ENCODE measurements at places on chromosomes 13 and 19. TPM values are rescaled to one million over a fixed set of nuclear protein-coding genes. Genes with fewer than 3 reads are reported as not detected.
A peak's percentile ranks its signal among the peaks of the same experiment; 100 is the strongest.

DNA sequence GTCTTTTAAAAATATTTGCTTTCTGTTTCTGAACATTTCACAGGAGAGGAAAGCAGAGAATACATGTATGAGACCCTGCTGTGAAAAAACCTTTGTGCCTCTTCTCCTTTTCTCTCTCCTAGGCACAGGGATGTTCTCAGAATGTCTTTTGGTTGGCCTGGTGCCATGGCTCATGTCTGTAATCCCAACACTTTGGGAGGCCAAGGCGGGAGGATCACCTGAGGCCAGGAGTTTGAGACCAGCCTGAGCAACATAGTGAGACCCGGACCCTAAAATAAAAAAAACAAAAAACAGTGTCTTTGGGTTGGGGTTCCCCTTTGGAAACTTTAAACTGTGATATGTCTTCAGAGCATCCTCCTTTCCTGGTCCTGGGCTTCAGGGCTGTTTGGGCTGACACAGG lies 1.5 kb downstream of the ZNF627 start:
- no peak for DNase-seq

GRCh38 chr19:2717638-2718541 lies 3.3 kb downstream of the DIRAS1 start:
- no peak for DNase-seq

DNA sequence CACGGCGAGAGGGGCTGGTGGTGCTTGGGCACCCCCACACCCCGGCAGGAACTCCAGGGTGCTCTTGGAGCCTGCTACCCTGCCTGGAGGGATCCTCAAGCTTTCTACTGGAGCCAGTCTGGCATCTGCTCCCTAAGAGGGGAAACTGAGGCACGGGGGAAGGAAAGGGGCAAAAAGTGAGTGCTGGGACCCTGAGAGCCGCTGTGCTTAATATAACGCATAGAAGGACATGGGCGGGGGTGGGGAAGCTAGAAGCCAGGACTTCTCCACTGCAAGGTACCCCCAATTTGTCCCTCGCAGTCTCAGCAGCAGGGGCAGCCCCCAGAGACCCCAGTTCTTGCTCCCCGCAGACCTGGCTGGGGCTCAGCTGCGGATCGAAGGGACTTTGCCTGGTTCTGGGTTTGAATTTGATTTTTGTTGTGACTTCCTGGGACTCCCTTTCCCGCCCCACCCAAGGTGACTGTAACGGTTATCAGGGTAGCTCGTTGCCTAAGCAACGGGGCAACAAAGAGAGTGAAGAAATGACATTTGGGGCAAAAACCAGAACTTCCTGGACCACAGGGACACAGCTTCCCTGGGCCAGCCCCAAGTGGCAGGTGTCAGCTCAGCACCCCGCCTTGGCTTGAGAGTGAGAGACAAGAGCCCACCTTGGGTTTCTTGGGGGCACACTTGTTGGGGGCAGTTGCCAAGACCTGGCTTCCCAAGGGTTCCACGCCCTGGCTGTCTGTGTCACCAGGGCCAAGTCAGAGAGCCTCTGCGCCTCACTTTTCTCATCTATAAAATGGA lies 638 bp downstream of the ADGRE5 start:
- no peak for DNase-seq

DNA sequence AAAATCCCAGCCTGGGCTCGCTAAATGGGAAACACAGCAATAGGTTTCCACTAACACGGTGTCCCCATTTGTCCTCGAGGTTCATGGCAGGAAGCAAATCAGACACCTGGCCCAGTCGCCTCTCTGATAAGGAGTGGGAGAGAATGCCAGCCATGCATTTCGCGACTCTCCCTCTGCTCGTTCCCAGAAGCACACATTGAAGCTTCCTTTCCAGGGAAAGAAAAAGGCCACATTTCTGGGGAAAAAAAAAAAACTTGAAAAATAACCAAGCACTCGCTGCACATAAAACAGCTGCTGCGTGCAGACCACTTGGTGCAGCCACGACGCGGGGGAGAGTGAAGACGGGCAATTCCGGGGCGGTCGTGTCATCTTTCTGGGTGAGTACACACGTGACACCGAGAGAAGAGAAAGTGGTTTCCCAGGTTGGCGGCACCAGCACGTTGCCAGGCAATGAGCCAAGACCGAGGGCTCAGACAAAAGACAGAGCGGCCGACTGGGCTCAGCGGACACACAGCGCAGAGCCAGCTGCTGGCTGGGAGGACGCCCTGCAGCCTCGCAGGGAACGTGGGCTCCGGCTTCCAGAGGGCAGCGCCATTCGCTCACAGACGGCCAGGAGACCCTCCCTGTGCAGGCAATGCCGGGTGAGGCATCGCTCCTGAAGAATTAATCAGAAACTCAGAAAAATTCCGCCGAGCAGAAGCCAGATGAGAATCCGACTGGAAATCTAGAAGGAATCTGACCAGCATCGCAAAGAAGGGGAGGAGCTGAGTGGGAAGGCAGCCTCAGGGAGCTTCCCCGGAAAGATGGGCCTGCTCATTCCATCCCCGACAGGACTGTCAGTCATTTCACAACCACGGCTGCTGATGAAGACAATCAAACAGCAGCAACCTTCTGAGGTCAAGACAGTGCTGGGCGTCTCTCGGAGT lies 83.2 kb upstream of the IRS2 start:
- DNase-seq: peak; percentile 87

Gene SOX1
- not detected for polyA plus RNA-seq

DNA sequence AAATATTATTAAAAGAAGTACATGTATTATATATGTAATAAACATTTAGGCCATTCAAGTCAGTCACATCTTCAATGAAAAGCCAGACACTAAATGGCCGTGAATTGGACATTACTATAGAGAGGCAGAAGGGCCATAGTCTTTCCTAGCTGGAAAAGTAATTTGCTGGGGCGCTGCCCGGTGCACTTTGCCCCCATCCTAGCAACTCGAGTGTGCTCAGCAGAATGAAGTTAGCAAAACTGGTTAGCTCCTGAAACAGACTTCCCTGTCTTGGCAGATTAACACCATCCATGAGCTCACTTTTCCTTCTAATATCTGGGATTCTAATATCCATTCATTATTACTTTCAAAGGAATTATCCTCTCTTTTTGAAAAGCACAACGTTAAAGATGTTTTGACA lies 2.8 kb upstream of the SPRYD7 start:
- no peak for DNase-seq

DNA sequence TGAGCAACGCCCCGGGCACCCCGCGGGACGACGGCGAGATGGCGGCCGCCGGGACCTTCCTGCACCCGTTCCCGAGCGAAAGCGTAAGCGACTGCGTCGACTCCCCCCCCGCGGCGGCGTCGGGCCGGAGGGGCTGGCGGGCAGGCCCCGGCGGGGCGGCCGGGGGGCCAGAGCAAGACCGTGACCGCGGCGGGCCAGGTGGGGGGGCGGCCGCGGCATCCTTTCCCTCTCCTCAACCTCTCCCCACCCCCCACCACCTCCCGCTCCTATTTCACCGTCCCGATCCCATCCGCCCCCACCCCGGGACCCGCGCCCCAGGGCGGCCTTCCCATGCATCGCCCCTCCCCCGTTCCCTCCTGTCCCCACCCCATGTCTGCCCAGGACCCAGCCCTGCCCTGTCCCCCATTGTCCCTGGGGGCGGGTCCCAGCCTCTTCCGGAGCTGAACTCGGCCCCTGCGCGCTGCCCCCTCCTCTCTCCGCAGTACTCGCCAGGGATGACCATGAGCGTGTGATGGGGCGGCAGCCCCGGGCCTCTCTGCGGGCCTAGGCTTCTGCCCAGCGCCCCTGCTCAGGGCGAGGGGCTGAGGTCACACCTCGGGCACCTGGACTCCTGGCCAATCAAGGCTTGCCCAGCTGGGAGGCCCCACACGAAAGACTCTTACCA lies 4.1 kb downstream of the ISYNA1 start:
- DNase-seq: no peak

- no peak for DNase-seq
Measured at GRCh38 chr19:5358173-5358800, 17.7 kb upstream of the PTPRS start.

GRCh38 chr19:801030-801860 lies 4.0 kb downstream of the PTBP1 start:
- DNase-seq: no peak

- no peak for DNase-seq
Measured at GRCh38 chr13:39862900-39863299, 207.4 kb downstream of the COG6 start.

DNA sequence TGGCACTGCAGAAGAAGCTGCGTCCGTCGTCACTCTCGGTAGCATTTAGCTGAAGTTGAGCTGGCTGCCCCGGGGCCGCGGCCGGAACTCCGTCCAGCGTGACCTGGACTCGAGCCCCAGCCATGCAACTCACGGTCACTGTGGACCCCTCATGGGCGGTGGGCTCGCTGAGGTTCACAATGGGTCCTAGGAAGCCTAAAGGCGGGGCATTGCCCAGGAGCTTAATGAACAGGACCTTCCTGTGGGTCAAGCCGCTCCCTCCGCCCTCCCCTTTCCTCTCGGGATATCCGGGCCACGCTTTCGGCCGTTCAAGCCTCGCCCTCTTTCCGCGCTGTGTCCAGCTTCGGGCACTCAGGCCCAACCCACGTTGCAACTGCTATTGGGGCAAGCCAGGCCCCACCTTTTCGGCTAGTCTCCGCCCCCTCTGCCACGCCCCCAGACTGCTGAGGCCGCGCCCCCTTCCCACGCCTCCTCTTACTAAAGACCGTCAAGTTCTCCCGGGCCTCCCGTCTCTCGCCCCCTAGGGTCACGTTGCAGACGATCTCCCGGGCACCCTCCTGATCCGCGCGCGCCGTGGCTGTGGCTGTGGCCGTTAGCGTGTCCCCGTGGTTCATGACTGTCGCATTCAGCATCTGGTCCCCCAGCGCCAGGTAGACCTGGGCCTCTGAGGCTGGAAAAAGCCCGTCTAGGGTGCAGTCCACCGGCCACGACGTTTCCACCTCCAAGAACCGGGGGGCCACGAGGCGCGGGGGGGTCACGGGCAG lies 1.4 kb upstream of the RAVER1 start:
- peak; percentile 66 for DNase-seq

GRCh38 chr13:78998630-78999315 lies 339.8 kb upstream of the OBI1 start:
- DNase-seq: no peak

- no peak for DNase-seq
Measured at GRCh38 chr13:110358381-110358780, 51.3 kb downstream of the COL4A2 start.

- DNase-seq: no peak
Measured at GRCh38 chr13:112066624-112067004, 335 bp upstream of the SOX1 start.

- no peak for DNase-seq
Measured at GRCh38 chr19:45171211-45171623, 6.8 kb downstream of the TRAPPC6A start.

- peak; percentile 2 for DNase-seq
Measured at GRCh38 chr13:25214491-25215252, 42.6 kb upstream of the AMER2 start.

- DNase-seq: no peak
Measured at GRCh38 chr13:30340331-30341250, 33.2 kb upstream of the KATNAL1 start.

- no peak for DNase-seq
Measured at GRCh38 chr13:98942997-98943396, 34.9 kb downstream of the DOCK9 start.

- DNase-seq: no peak
Measured at GRCh38 chr13:80612804-80613203, 271.9 kb upstream of the SPRY2 start.

DNA sequence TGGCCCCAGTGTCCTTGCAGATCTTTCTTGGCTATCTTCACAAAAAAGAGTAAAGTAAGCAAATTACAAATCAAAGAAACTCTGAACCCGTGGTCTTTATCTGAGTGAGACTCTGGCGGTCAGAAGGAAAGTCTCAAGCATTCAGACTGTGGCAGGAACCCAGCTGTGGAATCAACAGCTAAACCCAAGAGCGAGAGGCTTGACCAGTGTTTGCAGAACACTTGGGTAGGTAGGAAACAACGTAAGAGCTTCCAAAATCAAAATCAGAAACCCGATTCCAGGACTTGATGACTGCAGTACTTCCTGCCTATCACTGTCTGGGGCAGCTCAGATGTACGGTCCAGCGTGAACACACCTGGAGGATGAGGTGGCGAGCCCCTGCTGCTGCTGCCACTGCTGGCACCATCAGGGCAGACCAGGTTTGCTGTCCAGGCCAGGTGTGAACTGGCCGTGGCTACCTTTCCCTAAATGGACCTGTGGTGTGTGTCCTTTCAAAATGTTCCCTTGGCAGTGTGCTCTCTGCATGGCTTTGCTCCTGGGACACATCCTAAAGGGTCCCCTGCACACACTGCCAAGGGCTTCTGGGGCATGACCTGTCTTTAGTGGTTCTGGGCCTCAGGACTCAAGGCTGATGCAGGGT lies 9.5 kb downstream of the TUBA3C start:
- DNase-seq: no peak

DNA sequence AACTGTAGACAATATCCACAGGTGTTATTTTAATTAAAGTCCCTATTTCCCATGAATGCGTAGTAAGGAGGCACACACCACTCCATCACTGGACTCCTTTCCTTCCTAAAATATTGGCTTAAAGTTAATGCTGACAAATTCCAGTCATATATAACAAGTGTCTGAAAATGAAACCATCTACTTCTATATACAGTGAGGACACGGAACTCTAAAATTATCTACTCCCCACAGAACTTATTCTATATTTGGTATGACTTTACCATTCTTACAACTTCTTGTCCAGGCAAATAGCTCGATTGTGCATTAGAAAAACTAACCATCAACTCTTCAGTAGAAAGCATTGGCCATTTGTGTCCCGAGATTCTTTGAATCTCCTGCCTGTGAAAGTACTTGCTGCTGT lies 1560.2 kb downstream of the EFNB2 start:
- no peak for DNase-seq

Gene GPC5
- polyA plus RNA-seq: not detected

GRCh38 chr19:14061751-14062557 lies at the start of gene PALM3:
Gene PALM3, minus strand, starts transcription at chr19:14062076. Its CDS starts 96 bp downstream, at chr19:14061980.
- no peak for DNase-seq

GRCh38 chr19:49690079-49690655 lies 749 bp upstream of the CPT1C start:
- DNase-seq: no peak

GRCh38 chr13:100811928-100812327 lies 137.3 kb upstream of the TMTC4 start:
- no peak for DNase-seq

GRCh38 chr13:21361706-21362105 lies 97.4 kb downstream of the ZDHHC20 start:
- no peak for DNase-seq

DNA sequence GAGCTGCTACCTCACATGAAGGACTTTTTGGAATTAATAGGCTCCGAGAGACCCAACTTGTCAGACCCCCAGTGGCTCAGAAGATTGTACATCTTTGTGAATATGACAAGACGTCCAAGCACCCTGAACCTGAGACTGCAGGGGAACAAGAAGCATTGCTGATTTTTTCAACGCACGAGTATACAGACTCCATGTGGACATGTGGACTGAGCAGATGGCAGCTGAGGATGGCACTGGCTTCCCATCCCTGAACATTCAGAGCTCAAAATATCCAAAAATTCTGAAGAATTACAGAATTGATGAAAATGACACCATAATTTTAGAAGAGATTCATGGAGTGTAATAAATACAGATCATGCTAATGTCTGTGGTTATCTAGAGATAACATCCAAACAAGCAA lies 254.1 kb downstream of the MZT1 start:
- DNase-seq: no peak

Gene LRRC63
- 0.06 TPM for polyA plus RNA-seq
